ENCODE measurements at places on chromosomes 1 and 21.

- DNase-seq, result no peak
Observed at GRCh38 chr1:41367288-41367642, 6.0 kb downstream of the FOXO6 start.

- DNase-seq, result no peak
Observed at GRCh38 chr1:197980457-197980856, 63.3 kb downstream of the LHX9 start.

- DNase-seq, result no peak
Observed at GRCh38 chr1:203196371-203196770, 9.9 kb upstream of the CHI3L1 start.

GRCh38 chr1:117181630-117182041, 29.1 kb downstream of the VTCN1 start:
- DNase-seq, result no peak

DNA sequence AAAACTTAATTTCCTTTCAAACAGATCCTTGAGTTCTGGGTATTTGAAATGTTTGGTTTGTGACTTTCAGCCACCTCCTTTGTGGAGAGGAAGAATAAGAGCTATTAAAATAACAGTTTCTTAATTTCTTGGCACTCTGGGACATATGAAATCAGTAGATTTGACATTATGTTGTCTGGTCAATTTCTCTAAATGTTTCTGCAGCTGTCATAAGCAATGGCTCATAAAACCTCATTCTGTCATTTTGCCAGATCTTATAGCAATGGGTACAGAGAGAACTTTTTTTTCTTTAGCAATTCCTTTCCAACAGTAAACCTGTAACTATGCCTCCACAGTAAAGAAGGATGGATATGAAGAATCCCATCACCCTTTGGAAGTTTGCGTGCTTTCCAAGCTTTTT, 52.6 kb downstream of the LAMC1 start:
- no peak for DNase-seq

DNA sequence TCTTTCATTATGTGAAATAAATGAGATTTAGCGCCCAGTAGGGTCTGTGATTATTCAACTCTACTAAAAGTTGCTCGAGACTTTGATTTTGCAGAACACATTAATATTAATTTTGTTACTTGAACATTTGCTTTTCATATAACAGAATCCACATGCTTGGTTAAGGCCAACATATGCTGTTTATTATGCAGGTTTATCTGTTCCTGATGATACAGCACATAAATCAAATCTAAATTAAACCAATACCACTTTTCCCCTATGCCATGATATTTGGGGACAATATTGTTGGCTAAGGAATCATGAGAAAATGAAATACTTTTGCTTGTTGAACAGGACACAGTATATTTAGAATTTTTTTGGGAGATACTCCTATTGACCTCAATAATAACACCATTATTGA, 291.1 kb downstream of the USP25 start:
- no peak for DNase-seq

GRCh38 chr1:245404527-245404926, 249.7 kb downstream of the KIF26B start:
- no peak for DNase-seq

- DNase-seq, result peak; percentile 61
Observed at GRCh38 chr21:45592208-45592619, 50.0 kb upstream of the SLC19A1 start.

DNA sequence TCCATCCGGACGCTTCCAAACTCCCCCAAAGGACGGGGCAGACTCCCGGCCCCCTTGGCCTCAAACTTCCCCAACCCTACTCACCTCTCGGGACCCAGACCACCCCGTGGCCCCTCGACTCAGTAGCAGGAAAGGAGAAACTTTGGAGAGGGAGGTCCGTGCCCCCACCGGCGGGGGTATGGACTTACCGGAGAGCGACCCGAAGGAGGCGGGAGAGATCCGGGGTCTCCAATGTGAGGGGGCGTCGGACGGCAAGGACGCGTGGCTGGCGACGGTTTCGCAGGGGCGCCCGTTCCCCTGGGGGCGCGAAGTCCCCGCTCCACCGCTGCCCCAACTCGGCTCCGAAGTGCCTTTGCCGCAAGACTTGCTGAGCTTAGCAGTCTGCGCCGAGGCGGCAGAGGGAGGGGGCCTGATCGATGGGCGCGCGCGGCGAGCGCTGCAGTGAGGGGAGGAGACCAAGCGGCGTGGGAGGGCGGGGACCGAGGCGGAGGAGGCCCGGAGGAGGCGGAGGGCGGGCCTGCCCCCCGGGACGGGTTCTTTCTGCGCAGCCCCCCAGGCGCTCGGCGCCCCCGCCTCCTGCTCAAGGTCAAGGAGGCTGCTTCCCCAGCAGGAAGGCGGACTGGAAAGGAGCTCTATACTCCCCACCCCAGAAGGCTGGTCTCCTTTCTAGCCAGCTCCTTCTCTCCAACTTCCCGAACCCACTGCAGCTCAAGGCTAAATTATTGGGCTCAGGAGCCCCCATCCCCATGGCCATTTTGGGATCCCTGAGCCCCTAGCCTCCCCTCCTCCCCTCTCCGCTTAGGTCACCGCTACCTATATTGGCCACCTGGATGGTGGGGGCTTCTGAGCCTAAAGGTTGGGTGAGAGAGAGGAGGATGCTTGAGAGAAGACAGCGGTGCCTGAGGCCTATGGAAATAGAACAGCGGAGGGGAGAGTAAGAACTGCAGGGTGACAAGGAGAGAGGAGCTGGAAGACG, at the start of gene SYT2:
Gene SYT2, minus strand, starts transcription at position 385 of the 976 bp plus-strand sequence. CDS start 104,682 bp downstream, outside the sequence.
- DNase-seq, result peak; percentile 10

GRCh38 chr1:39105061-39105840, 79.1 kb downstream of the NDUFS5 start:
- peak; percentile 70 for DNase-seq

DNA sequence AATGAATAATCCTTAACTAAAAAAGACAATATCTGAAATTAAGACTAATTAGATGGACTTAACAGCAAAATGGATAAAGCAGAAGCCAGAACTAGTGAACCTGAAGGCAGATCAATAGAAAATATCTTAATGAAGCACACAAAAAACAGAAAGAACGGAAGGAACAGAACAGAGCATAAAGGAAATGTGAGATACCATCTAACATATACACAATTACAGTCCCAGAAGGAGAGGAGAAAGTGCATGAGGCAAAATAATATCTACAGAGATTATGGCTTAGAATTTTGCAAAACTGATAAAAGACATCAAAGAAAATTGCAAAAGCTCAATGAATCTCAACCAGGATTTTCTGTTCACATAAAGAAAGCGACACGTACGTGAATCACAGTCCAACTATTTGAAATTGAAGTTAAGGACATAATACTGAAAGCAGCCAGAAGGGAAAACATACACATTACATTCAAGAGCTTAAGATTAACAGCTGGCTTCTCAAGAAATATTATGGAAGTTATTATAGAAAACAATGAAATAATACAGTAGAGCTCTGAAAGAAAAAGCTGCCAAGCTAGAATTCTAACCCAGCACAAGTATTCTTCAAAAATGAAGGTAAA, 182.0 kb downstream of the CDC42BPA start:
- no peak for DNase-seq

- no peak for DNase-seq
Observed at GRCh38 chr1:15371610-15372545, 37.8 kb upstream of the EFHD2 start.

DNA sequence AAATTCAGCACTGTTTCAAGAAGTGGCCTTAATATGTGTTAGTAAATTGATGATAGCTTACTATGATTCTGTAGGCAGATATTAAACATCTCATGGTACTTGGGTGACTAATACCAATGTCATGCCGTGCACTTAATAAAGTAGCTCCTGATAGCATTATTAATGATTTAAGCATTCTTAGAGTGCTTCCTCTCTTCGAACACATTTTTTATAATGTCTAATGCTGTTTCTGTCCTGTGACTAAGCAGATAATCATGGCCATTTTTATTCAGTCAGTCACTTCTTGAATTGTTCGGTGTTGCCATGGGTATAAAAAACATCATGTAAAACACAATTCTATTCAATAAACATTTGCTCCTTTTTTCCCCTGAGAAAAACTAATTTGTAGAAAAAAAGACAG, 804.6 kb upstream of the ADGRL4 start:
- no peak for DNase-seq

DNA sequence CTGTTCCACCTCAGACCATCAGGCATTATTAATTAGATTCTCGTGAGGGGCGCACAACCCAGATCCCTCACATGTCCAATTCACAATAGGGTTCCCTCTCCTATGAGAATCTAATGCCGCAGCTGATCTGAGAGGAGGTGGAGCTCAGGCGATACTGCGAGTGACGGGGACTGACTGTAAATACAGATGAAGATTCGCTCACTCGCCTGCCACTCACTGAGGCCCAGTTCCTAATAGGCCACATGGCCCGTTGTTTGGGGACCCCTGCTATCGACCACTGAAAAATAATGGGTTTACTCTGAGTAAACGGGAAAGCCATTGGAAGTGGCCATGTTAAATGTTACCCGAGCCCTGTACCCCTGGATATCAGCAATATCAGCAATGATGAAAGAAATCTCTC, 65.9 kb downstream of the GRIK1 start:
- DNase-seq, result no peak

DNA sequence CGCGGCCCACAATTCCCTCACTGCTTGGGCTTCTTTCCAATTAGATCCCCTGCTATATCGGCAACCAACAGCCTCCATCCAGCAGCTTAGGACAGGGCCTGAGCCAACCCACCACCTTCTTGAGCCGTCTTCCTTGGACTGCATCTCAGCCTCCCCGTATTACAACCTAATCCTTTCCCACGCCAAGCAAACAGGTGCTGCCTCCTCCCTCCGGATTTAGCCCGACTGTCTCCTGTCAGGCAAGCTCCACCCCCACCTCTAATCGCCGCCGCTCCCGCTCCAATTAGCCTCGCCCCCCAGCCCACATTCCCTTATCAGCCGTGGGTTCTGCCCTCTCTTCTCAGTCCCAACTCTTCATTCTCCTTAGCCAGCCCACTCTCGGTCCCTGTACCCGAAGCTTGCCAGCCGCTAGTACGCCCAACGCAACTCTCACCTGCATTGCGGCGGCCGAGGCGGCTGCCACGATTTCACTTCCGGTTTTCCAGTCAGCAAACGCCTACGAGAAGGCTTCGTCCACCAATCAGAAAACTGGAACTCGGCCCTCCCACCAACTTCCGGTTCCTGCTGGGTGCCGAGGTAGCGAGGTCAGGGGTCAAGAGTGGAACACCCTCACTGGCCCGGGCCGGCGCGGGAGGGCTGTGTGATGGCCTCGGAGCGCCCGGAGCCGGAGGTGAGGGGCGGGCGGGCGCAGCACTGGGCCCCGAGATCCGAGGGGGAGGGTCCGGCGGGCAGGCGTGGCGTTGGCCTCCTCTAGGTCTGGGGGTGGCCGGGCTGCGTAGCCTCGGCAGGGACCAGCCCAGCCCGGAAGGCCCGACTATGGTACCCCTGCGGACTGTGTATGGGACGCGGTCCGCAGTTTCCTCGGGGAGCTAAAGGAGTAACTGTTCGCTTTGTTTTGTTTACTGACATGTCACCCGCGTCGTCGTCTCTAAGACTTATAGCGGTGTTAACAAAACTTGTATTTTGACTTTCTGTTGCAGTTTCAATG, at the start of the genes MED8 and SZT2:
Gene MED8, minus strand, starts transcription at position 475 of the 988 bp plus-strand sequence. Its CDS starts 36 bp downstream, at position 439.
Gene SZT2, plus strand, starts transcription at position 574 of the 988 bp plus-strand sequence. Its CDS starts 70 bp downstream, at position 644.
- DNase-seq, result peak; percentile 89

GRCh38 chr1:112063781-112064728, 74.6 kb upstream of the KCND3 start:
- DNase-seq, result no peak

GRCh38 chr1:207156095-207156494, 52.1 kb downstream of the C4BPA start:
- no peak for DNase-seq

GRCh38 chr1:28592321-28593071, 431 bp downstream of the RAB42 start:
- peak; percentile 4 for DNase-seq

DNA sequence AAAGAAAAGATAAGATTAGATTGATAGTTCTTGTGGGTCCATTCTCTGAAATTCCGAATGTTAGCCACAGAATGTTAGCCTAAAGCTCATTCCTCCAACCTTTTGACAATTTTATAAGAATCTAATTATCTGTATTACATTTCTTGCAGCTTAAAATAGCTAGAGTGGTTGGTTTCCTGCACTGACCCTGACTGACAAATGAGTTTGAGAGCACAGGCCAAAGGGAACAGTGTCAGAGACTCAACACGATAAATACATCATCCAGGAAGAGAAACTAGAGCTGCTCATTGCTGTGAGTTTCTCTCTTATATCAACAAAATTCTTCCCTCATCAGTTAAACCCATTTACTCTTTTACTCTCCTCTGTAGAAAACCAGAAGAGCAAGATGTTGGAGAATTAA, 82.1 kb upstream of the PPM1J start:
- DNase-seq, result no peak

DNA sequence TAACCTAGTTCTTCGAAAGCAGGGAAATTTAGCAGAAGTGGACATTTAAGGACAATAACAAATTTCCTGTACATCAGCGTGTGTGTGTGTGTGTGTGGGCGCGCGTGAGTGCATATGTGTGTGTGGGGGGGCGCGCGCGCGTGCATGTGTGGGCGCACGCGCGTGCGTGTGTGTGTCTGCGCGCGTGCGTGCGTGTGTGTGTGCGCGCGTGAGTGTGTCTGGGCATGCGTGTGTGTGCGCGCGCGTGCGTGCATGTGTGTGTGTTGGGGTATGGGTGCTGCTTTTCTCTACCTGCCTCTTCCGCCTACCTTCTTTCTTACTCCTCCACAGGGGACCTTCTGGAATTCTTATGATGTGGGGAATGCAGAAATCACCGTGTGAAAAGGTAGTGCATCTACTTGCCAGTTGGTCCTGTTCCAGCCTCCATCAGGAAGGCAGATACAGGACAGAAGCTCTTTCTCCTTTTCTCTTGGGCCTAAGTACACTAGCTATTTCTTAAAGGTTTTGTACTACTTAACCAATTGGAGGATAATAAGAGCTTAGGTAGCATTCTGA, 165.4 kb upstream of the KCNK2 start:
- DNase-seq, result no peak
